Hippocampal formation (tissue), 2 donors: ENCODE measurements at places on chromosomes 13 and 19.

DNA sequence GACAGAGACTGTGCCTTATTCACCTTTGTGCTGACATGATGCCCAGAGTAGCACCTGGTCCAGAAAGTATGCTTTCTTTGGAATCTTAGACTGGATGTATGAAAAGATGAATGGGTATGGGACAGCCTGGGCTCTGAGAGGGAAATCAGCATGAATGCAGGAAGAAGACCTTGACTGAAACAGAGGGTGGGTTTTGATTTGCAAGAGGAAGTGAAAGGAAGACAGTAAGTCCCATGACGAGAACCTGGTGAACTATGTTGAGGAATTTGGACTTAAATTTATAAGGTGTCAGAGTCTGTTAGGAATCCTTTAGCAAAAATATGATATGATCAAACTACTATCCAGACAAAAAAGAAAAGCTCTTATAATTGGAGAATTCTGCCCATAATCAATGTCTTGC, 301.9 kb downstream of the SPRY2 start:
- DNase-seq, result no peak

DNA sequence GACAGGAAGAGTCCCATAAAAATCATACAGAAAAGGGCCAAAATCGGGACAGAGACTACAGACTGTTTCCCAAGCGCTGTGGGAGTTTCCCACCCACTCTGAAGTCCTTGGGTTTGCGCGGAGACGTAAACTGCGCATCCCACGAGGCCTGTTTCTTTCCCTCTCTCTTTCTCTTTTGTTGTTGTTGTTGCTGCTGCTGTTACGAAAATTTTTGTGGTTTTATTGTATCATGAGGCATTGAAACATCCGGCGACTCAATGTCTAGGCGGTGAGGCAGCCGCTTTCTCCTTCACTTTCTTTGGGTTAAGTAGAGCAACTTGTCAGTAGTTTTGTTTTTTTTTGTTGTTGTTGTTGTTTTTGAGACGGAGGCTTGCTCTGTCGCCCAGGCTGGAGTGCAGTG, 1.6 kb upstream of the PPP1R12C start:
- DNase-seq, result no peak

- no peak for DNase-seq
These were observed 685 bp downstream of the VWA8 start for GRCh38 chr13:41960211-41960636.

DNA sequence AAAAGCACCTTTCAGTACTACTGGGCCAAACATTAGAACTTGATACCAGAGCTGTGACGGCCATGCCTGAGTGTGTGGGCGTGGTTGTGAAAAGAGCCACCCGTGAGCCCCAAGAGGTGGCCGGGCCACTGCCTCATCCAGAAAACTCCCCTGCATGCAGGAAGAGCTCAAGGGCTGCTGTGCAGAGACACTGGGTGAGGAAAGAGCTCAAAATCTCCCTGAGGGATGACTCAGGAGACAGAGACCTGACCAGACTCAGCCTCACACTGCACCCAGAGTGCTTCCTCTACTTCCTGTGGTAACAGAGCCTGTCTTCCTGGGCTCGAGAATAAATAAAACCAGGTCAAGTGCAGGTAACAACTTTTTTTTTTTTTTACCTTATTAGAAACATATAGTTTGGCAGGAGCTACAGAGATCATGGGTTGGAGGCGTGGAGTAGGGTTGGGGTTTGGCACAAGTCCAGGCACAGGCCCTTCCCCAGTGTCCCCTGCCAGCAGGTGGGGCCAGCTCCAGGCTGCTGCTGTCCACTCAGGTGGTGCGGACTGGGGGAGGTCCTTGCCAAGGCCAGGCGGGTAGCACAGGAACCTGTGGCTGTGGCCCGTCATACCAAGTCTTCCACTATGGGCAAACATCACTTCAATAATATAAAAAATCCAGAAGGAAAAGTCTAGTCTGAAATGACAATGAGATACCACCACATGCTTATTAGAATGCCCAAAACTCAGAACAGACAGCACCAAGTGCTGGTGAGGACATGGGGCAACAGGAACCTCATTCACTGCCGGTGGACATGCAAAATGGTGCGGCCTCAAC, 25.5 kb downstream of the ELL start:
- DNase-seq, result no peak

- DNase-seq, result no peak
These were observed 12.6 kb downstream of the LRRC4B start for GRCh38 chr19:50555450-50556281.

DNA sequence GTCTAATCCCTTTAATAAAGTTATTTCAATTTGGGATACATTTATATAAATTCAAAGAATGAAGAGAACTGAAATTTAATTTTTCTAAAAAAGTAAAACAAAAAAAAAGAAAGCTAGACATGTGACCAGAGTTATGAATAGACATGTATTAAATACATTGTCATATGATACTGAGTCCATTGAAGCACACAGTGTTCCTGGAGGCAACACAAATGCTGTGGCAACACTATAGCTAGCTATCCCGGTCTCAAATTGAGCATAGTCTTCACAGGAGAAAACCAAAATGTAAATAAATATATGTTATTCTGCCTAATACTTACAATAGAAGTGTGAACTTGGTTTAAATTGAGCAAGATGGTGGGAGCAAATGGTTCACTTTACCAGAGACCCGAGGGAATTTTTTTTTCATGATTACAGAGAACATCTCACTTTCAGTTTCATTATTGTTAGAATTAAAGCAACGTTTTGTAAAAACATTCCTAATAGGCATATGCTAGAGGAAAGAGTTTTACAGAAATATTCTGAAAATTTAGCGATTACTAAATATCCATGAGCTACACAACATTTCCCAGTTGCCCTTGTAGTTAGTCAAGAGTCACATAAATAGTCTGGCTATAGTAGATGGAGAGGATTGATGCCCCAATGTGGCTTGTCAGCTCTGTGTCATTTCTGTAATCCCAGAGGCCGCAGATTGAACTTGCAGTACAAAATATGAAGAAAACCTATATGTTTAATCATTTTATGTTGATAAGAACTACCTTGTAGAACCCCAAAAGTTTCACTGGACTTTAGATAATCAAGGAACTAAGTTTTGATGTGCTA, 775.7 kb upstream of the SPRY2 start:
- DNase-seq, result no peak

GRCh38 chr13:47067306-47067705, 170.5 kb upstream of the HTR2A start:
- no peak for DNase-seq

- peak; percentile 16 for DNase-seq
These were observed 37.5 kb upstream of the SACS start for GRCh38 chr13:23470790-23471614.

GRCh38 chr19:16041991-16042386, 34.3 kb upstream of the TPM4 start:
- no peak for DNase-seq

DNA sequence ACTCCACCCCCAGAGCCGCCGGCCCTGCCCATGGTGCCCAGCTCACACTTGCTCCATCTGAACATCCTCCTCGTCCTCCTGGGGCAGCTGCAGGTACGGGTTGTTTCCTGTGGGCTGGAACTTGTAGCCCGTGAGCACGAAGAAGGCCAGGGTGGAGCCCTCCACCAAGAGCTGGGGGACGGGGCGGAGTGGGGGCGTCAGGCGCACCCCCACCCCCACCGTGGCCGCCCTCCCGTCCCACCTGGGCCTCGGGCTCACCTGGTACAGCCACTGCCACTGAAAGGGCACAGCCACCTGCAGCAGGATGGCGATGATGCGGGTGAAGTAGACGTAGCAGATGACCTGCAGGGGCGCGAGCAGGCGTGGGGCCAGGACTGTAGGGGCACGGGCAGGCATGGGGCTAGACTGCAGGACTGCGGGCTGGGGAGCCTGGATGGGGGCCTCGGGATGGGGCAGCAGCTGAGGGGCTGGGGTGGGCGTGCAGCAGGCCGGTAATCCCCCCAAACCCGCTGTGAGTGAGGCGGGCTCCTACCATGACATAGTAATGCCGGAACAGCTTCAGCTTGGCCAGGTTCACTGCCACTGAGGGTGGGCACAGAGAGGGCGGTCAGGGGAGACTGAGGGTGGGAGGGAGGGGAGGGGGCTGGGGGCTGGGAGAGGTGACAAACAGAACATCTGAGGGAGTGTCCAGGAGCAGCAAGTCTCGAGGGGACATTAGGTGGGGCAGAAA, 6.3 kb downstream of the GPR108 start:
- no peak for DNase-seq

- DNase-seq, result no peak
These were observed 36.4 kb upstream of the STARD13 start for GRCh38 chr13:33321686-33322542.

GRCh38 chr19:14300303-14300702, 80.9 kb upstream of the ADGRE5 start:
- no peak for DNase-seq

- DNase-seq, result no peak
These were observed 364.0 kb downstream of the LMO7 start for GRCh38 chr13:76000131-76000530.
